ENCODE measurements at places on chromosomes 1 and 21. TPM values are rescaled to one million over a fixed set of nuclear protein-coding genes. Genes with fewer than 3 reads are reported as not detected.

MAB21L3 gene
- total RNA-seq = 2.2 TPM

DNA sequence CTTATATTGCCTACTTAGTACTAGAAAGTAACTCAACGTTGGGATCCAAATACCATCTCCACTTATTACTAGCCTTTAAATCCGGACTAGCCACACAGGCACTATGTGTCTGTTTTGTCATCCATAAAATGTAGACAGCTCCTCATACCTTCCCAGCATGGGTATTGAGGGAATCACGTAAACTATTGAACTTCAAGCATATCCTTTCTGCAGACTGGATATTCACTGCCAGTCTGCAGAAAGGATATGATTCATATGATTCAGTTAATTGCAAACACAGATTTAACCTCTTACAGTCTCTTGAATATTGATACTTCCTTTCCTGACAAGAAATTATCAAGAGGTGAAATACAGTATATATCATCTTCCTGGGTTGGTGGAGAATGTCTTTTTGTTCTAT lies 186.0 kb downstream of the LEPR start:
- DNase-seq = no peak

- peak; percentile 87 for DNase-seq
Measured at GRCh38 chr1:201450721-201451291, 18.2 kb downstream of the PHLDA3 start.

GRCh38 chr1:221292652-221293051 lies 413.4 kb downstream of the HLX start:
- no peak for DNase-seq

CCDC27 gene
- total RNA-seq = 0.24 TPM

TMEM79 gene
- 3.4 TPM for total RNA-seq

NBPF12 gene
- 9.1 TPM for total RNA-seq

DNA sequence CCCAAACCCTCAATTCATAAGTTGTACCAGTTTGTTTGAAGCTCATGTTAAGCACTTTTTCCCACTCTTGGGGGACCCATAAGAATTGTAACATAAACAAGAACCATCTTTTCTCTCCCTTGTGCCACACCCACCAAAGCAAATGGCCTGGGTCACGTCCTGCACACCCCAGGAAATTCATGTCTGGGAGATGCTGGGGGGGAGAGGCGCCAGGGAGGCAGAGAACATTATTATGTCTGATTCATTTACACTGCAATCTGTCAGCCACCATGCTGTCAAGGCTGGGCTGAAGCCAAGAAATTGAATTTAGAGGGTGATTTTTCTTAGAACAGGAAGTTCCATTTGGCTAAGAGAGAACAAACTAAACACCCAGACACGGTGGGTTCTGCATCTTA lies 37.2 kb upstream of the IPO9 start:
- peak; percentile 75 for DNase-seq

GRCh38 chr1:156443286-156443685 lies 57.3 kb downstream of the MEF2D start:
- no peak for DNase-seq

CACNA1S gene
- 0.96 TPM for total RNA-seq

GRCh38 chr1:20344738-20345137 lies 54.1 kb downstream of the VWA5B1 start:
- no peak for DNase-seq

OLIG2 gene
- not detected for total RNA-seq

GRCh38 chr1:100354971-100355394 lies 2.7 kb downstream of the CDC14A start:
- DNase-seq = peak; percentile 57

- no peak for DNase-seq
Measured at GRCh38 chr1:77350012-77350770, 68.4 kb downstream of the AK5 start.

DNA sequence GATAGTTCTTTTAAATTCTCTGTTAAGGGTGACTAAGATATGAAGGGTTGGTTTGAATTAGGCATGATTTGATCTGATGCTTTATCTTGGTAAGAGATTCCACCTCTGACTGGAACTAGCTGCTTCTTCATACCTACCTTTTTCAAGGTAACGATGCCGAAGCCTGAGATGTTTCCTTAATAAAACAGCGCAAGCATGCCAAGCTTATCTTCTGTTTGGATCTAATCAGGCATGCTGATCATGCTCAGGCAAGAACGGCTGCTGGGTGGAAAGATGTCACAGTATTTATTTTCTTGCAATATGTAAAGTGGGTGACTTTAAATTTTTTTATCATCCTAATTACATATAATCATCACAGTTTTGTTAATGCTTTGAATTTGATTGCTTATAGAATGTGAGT lies 148.7 kb downstream of the ADGRL2 start:
- peak; percentile 38 for DNase-seq

- no peak for DNase-seq
Measured at GRCh38 chr1:232548691-232549090, 81.2 kb downstream of the SIPA1L2 start.

LRRC38 gene
- not detected for total RNA-seq

DNA sequence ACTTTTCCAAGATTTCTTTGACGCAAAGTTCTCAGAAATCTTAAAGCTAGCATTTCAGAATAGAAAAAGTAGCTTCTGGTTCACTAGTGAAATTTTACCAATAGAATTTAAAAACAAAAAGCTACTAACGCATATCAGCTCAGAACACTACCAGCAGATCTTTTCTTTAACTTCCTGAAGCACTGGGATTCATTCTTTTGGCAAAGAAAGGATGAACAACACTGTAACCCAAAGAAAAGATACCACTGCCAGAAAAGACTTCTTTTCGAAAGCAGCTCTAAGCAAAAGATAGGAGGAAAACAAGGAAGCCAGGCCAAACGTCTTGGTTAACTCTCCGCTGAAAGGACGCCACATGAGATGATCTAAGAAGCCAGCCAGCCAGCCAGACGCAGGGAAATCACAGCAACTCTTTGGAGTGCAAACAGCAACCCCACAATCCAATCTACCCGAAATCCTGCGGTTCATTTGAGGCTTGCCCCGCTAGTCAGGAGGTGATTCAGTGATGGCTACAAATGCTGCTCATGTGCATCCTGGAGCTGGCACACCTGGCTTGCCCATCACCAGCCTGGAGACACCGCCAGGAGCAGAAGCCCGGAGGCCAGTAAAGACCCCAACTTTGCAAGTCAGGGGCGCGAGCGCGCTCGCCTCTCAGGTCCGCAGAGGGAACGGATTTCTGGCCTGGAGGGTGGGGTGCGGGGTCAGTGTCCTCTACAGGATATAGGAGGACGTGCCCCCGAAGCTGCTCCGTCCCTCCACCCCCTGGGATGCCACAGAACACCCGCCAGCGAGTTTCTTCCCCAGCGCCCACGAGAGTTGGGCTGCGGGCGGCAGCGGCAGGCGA lies 812 bp downstream of the NBPF1 start:
- peak; percentile 97 for DNase-seq

OR2T35 gene
- 7.2 TPM for total RNA-seq

- no peak for DNase-seq
Measured at GRCh38 chr1:203227371-203228083, 1.9 kb downstream of the CHIT1 start.

GRCh38 chr1:20376880-20377494 lies 86.3 kb downstream of the VWA5B1 start:
- DNase-seq = no peak

GRCh38 chr1:172668097-172668496 lies 9.2 kb downstream of the FASLG start:
- DNase-seq = no peak

KRTAP10-6 gene
- not detected for total RNA-seq

DNA sequence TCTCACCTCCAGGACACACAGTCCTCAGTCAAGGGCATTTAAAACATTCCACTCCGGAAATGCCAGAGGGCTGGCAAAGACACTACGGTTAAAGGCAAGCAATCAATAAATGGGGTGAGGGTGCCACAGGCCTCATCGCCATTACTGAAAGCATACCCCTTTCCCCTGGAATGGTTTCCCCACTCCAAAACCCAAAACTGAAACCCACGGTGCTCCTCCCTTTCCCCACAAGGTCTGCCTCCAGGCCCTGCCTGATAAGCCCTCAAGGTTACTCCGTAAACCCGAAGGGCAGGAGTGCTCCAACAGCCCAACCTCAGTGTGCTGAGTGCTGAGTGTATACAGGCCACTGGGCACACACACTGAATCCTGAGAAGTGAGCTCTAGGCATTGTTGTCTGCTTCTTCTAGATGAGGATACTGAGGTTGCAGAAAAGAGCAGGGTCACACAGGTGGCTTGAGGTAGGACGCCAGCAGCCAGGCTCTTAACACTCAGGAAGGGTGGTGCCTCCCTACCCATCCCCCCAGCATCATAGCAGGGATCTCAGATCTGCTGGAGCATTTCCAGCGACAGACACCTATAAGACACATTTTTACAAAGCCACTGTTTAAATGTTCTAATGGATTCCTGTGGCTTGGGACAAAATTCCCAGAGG lies 29.0 kb downstream of the SSBP3 start:
- no peak for DNase-seq

GPR153 gene
- total RNA-seq = 17.6 TPM

- no peak for DNase-seq
Measured at GRCh38 chr1:67784545-67785186, 48.6 kb downstream of the GNG12 start.

- no peak for DNase-seq
Measured at GRCh38 chr1:197909384-197909783, 7.0 kb downstream of the C1orf53 start.

TSNAX gene
- total RNA-seq = 27.9 TPM

- DNase-seq = no peak
Measured at GRCh38 chr1:2110738-2111673, 60.8 kb downstream of the PRKCZ start.

CELA2B gene
- total RNA-seq = not detected

MPZ gene
- total RNA-seq = 0.48 TPM

NAXE gene
- 40.9 TPM for total RNA-seq

MPL gene
- total RNA-seq = not detected

- DNase-seq = no peak
Measured at GRCh38 chr1:6418668-6419396, 887 bp downstream of the HES2 start.

GRCh38 chr1:209335178-209335577 lies 248.3 kb upstream of the CAMK1G start:
- peak; percentile 18 for DNase-seq

DNA sequence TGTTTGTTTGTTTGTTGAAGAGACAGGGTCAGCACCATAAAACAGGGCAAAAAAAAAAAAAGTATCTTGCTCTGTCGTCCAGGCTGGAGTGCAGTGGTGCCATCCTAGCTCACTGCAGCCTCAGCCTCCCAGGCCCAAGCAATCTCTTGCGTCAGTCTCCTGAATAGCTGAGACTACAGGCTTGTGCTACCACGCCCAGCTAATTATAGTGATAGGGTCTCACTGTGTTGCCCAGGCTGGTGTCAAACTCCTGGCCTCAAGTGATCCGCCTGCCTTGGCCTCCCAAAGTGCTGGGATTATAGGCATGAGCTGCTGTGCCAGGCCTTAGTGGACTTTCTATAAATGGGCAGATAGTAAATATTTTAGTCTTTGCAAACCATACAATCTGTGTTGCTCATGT lies 19.2 kb downstream of the DDI2 start:
- no peak for DNase-seq

GPR25 gene
- total RNA-seq = not detected

- peak; percentile 38 for DNase-seq
Measured at GRCh38 chr1:226609836-226610455, 61.4 kb downstream of the STUM start.

HSF2BP gene
- total RNA-seq = 11.8 TPM

GRCh38 chr1:161241682-161242081 lies 3.7 kb upstream of the NR1I3 start:
- no peak for DNase-seq

- no peak for DNase-seq
Measured at GRCh38 chr1:161070761-161071160, 1.1 kb upstream of the ARHGAP30 start.

- no peak for DNase-seq
Measured at GRCh38 chr1:1542766-1543705, 2.6 kb upstream of the TMEM240 start.

TSTD1 gene
- 40.9 TPM for total RNA-seq

ERO1B gene
- total RNA-seq = 7.0 TPM

DNA sequence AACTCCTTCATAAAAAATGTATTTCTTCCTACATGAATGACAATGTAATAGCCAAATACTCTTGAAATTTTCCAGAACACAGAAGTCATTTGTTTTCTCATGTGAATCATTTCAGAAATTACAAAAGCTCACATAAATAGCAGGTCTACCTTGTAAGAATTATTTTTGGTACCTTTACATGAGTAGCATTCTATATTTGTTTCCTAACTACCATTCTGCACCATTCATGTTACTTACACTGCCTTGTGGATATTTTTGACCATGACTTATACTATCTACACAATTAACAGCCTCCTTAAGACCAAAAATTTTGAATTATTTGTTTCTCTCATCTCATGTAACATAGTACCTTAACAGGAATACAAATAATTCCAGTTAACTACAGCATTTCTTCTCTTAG lies 109.6 kb downstream of the ENAH start:
- DNase-seq = no peak

GRCh38 chr1:228360533-228361313 lies 45.9 kb downstream of the TRIM11 start:
- peak; percentile 29 for DNase-seq

- DNase-seq = peak; percentile 40
Measured at GRCh38 chr1:115052454-115053083, 22.9 kb downstream of the TSHB start.

GRCh38 chr21:36825658-36826057 lies 126.7 kb downstream of the SIM2 start:
- DNase-seq = no peak

CREG1 gene
- 56.8 TPM for total RNA-seq

GRCh38 chr1:226002667-226003501 lies 3.7 kb upstream of the SDE2 start:
- peak; percentile 30 for DNase-seq

GRCh38 chr1:150764617-150765101 lies 919 bp downstream of the CTSS start:
- DNase-seq = peak; percentile 33

DNA sequence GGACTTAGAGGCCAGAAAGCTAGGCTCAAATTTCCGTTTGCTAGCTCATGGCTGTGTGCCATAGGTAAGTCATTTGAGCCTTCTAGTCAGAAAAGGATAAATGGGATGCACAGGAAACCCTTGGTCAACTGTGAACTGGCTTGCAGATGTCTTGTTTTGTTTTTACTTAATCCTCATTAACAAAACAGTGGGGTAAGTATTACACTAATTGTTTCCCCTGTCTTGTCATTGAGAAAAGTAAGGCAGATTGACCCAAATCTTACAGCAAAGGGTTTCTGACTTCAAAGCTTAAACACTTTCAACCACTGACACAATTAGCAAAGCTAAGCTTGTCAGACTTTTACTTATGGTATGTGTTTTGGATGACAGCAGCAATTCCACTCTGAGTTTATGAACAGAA lies 291.3 kb downstream of the NTNG1 start:
- no peak for DNase-seq

ELF3 gene
- total RNA-seq = 4.3 TPM

- peak; percentile 38 for DNase-seq
Measured at GRCh38 chr1:32619701-32620485, 30.5 kb downstream of the ZBTB8OS start.

PTGS2 gene
- 113 TPM for total RNA-seq

GRCh38 chr1:15296585-15297321 lies 49.7 kb downstream of the FHAD1 start:
- DNase-seq = no peak

CYP4A11 gene
- total RNA-seq = 2.2 TPM

- DNase-seq = no peak
Measured at GRCh38 chr21:20311234-20311787, 686.9 kb upstream of the NCAM2 start.
